ENCODE measurements at places on chromosomes 7 and 10.

DNA sequence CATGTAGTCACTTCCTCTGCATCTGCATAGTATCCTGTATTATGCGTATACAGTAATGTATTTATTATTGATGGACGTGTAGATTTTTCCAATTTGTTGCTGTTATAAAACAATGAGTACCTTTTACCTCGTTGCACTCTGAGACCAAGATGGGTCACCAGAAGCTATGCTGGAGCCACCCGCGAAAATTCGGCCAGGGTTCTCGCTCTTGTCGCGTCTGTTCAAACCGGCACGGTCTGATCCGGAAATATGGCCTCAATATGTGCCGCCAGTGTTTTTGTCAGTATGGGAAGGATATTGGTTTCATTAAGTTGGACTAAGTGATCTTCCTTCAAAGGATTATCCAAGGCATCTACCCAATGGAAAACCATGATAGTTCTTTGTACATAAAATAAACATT, 1.0 kb downstream of the PSMC2 start:
- no peak for DNase-seq

GRCh38 chr7:2953588-2954407, 89.9 kb downstream of the CARD11 start:
- no peak for DNase-seq

GRCh38 chr7:107691716-107692115, 31.1 kb downstream of the SLC26A4 start:
- DNase-seq = no peak

- DNase-seq = no peak
Observed at GRCh38 chr10:44383749-44384600, 922 bp downstream of the CXCL12 start.

DNA sequence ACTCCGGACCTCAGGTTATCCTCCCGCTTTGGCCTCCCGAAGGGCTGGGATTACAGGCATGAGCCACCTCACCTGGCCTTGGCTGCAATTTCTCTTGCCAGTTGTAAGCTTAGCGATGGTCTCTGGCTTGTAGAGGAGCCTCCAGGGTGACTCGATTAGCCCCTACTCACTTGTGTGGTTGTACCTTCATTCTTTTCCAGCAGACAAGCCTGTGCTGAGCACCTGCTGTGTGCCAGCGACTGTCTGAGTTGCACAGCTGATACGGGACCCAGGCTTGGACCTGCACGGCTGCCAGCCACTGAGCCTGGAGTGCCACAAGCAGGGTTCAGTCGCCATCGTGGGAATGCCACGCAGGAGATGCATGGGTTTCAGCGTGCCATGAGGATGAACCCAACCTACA, 42.0 kb upstream of the DNAJB6 start:
- no peak for DNase-seq

GRCh38 chr7:108083980-108084379, 46.2 kb downstream of the LAMB4 start:
- DNase-seq = no peak

DNA sequence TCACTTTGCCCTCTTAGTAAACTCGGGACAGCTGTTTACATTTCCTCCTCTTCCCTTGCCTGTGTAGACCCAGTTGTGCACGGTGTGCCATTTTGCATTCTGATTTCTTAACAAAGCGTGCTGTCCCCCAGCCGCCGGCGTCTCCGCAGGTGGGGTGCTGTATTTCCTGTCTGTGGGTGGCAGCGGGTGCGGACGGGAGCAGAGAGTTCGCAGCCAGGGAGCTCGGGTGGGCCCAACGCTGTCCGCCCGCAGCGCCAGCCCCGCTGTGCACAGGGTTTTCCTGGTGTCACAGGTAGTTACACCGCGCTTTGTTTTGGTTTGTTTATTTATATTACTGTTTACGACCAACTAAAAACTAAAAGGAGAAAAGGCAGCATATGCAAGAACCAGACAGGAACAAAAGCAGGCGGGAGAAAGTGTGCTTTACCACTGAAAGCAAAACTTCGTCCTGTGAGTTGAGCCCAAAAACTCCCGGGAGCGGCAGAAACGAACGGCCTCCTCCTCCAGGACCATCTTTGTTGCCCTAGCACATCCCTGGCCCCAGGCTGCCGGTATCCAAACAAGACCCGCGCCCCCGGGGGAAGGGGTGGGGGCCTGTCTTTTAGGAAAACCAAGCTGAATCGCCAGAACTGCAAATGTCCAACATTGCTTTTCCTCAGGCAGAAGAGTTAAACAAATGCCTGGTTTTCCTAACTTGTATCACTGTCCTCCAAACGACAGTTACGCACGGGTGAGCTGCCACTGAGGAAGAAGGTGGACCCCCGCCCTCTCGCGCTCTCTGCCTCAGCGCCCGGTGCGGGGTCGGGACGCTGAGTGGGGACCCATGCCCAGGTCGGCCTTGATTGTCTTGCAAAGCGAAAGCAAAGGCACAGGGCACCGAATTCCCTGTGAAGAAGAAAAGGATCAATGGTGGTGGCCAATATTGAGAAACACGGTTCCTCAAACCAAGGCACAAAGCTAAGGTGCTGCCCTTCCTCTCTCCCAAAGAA, 45.9 kb upstream of the DRGX start:
- DNase-seq = no peak

Measured in SW480 (cell line).